ENCODE measurements at places on chromosomes 4 and X.

- DNase-seq, result no peak
These were observed 273.0 kb downstream of the SLC7A11 start for GRCh38 chr4:137968956-137969678.

DNA sequence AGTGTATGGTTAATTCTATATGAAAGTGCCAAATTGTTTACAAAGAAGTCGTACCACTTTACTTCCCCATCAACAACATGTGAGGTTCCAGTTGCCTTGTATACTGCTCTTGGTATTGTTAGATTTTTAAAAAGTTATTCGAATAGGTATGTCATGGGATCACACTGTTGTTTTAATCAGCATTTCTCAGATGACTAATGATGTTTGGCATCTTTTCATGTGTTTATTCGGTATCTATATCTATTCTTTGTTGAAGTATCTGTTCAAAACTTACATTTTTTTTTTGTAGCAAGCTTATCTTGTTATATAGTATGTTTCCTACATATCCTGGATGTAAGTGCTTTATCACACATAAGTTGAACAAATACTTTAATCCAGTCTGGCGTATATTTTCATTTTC, 99.4 kb upstream of the MAB21L2 start:
- no peak for DNase-seq

GRCh38 chr4:16416601-16417000, 190.3 kb upstream of the TAPT1 start:
- DNase-seq, result no peak

DNA sequence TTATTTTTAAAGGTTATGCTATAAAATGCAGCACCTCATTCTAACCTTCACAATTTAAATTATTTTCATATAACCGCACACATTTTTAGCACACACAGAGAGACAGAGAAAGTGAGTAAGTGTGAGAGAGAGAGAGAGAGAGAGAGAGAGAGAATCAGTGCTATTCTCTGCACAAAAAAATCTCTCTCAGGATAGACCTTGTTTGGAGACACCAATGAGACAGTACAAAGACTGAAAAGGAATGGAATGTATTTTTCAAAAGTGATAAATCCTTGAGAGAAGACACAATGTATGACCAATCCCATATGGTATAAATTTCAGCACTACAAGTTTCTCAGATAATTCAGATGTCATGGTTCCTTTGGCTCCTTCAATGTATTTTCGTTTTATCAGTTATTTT, 132.1 kb upstream of the PCDH18 start:
- no peak for DNase-seq

DNA sequence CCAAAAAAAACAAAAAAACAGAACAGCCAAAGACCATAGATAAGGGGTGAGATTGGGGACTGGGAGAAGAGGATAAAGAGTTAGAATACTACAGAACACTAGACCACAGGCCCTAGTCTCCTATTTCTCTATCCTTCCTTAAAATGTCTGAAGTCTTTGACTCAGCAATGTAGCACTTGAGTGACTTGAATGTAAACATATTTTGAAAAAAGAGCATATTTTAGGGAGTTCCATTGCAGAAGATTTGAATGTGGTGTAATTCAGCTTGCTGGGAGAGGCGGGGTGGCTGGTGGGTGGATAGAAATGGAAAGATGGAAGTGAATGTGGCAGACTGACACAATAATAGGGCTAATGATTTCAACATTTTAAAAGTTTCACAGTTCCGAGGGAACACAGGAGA, 144.9 kb downstream of the CHIC2 start:
- DNase-seq, result no peak

GRCh38 chr4:180557348-180557747, 1685.9 kb upstream of the TENM3 start:
- DNase-seq, result no peak

- no peak for DNase-seq
These were observed 1.8 kb upstream of the TMEM164 start for GRCh38 chrX:110000847-110001713.

DNA sequence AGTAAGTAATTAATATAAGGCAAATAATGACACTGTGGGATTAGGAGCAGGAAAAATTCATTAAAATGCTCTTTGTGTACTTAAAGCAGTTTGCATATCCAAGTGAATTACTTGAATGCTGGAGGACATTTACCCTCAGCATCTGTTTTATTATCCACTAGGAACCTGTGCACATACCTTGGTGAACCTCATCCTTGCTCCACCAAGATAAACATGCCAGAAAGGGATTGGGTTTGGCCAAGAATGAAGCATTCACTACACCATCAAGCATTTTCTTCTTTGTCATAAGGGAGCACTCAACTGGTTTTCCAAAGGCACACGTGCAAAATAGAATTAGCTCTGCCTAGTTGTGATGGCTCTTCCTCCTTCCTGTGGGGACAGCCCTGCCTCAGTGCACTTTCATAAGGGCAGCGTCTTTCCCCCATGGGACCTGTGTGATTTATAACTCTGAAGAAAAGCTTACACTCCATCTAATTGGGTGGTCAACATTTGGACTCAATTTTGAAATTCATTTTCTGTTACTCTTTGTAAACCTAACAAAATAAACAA, 291.7 kb downstream of the USP46 start:
- DNase-seq, result no peak

DNA sequence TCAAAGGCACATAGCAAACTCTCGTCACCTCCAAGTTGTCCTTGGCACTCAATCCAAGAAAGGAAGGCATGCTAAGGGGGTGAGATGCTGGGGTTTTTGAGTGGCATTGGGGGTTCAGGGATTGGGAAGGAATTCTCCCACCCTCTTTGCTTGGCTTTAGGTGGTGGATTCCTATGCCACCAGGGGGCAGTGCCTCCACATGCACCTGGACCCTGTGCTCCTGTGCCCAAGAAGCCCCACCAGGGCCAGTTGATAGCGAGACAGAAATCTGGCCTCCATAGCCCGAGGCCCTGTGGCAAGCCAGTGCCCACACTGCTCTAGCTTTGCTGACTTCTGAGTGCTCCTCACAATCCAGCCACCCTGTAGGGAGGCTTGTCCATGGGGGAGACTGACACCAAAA, 2.0 kb upstream of the FATE1 start:
- DNase-seq, result no peak
